ENCODE measurements at places on chromosomes 6 and 20.

DNA sequence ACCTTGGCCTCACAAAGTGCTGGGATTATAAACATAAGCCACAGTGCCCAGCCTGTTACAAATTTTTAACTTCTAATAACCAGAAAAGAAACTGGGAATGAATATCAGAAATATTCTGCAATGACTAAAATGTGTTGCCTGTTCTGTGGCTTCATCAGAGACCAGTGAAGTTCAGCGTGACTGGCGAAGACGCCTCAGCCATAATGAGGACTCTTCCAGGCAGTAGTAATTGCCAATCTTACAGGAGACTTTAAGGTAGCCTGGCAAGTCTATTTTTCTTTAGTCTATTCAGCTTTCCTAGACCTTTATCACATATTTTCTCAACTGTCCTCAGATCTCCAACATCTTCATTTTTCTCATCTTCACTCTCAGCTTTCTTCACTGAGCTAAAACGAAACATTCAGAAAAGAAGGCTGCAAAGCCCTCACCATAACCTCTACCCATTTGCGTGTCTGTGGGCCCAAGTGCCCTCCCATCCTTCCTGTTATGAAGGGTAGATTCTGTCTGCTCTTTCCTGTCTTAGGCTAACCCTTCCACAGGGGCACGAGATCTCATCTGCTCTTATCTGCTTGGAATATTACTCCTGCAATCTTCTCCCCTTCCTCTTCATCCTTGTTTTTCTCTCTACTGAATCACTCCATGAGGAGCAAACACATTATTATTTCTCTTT, 42.0 kb upstream of the OLIG3 start:
- no peak for DNase-seq

DNA sequence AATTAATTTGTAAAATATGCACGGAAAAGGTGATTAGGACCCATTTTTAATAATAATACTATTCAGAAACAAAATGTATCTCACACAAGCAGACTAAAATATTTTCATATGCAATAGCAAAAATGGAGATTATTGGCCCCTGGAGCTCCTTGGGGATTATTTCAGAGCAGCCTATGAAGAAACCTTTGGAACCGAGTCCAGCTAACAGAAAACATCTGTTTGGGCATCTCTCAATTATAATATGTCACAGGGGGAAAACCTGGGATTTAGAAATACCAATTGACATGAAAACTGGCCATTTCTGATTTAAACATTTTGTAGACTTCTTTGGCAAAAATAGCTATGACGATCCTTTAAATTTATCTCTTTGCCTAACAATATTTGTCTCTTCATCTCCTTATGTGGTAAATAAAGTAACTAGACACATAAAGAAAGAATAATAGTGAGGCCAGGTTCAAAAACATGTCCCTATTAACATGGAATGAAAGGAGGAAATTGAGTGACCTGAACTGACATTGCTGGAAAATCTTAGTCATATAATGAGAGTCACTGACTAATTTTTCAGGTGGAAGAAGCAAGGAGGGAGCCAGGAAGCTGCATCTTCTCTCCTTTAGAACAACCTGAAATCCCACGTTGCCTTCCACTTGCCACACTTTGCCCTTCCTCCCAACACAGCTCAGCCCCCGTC, 199.0 kb downstream of the SOD2 start:
- DNase-seq = no peak

GRCh38 chr6:142313284-142313683, 11.5 kb downstream of the ADGRG6 start:
- DNase-seq = no peak

DNA sequence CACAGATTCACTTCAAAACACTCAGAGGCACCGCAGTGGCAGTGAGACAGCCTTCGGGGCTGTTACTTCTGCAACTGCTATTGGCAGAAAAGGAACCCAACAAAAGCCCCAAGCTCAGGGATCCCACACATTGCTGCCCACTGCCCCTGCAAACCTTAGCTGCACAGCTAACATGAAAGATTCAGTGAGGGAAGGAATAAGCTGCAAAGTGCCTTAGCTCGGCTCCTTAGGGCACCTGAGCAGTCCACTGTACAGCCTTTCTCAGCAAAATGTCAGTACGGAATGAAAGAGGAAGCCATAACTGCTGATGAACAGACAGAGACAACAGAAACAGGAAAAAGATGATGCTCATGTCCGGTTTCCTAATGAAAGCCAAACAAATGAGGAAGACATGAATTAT, 179.7 kb upstream of the SHLD1 start:
- no peak for DNase-seq

DNA sequence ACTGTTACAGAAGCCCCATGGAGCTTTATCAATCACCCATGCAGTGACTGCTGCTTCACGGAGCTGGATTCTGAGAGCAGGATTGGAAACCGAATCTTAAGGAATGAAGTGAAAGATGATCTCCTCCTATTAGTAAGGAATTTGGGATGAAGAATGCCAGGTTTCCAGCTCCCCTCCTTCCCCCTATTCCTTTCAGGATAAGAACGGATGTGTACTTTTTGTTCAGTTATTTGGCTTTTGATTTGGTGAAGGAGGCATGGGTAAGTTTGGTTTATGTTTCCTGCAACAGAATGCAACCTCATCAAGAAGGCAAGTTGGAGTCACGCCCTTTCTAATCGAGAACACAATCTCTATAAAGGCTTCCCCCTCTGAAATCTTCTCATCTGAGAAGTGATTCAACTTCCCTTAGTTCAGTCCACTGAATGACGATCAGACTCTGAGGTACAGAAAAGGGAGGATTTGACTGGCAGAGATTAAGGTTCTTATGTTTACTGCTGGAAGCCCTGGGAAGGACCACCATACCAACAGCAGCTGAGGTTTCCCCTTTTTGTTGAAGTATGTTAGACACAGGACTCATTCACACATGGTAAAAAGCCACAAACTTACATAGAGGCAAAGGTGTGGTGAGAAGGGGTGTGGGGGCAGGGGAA, 5.5 kb downstream of the ELMO2 start:
- DNase-seq = no peak

GRCh38 chr6:31718265-31718664, 3.1 kb downstream of the LY6G6D start:
- DNase-seq = no peak

DNA sequence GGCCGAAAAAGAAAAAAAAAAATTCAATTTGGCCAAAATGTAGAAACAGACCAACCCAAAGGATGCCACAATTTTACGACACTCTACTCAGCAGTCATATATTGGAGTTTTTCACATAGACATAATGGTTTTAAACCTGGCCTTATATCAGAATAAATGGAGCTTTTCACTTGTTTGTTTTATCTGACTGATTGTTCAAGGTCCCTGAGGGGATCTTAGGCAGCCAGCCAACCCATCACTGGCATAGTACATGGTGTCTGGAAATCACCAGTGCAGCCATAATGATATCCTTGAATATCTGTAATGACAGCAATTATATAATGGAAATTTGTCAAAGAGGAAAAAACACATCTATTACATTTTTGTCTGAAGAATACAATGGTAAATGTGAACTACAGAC, 96.9 kb downstream of the PRSS35 start:
- DNase-seq = peak; percentile 30

- no peak for DNase-seq
Observed at GRCh38 chr20:57007171-57007540, 259.3 kb downstream of the BMP7 start.

- DNase-seq = no peak
Observed at GRCh38 chr6:85482206-85482904, 32.5 kb downstream of the NT5E start.

GRCh38 chr6:54264581-54265272, 43.5 kb upstream of the TINAG start:
- no peak for DNase-seq

- no peak for DNase-seq
Observed at GRCh38 chr20:57369596-57369995, 18.5 kb downstream of the RAE1 start.

- no peak for DNase-seq
Observed at GRCh38 chr20:9280666-9281065, 211.8 kb downstream of the PLCB4 start.

DNA sequence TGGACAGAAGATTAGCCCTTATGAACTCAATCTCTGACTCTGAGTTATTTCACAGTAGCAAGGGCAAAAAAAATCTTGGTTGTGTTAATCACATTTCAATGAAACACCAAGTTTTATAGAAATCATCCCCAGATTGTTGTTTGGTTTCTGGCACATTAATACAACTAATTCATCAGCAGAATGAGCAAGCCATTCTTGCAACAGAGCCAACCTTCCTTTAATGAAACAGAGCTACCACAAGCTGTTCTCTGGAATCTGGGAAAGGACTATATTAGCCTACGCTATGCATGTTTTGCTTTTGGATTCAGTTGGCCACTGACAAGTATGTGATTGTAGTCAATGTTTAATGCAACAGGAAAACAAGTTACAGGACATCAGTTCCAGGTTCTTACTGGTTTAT, 13.8 kb upstream of the POPDC3 start:
- DNase-seq = no peak

- DNase-seq = no peak
Observed at GRCh38 chr20:21203088-21203656, 77.3 kb downstream of the KIZ start.

- DNase-seq = no peak
Observed at GRCh38 chr6:73131706-73132105, 93.6 kb downstream of the KHDC1L start.

DNA sequence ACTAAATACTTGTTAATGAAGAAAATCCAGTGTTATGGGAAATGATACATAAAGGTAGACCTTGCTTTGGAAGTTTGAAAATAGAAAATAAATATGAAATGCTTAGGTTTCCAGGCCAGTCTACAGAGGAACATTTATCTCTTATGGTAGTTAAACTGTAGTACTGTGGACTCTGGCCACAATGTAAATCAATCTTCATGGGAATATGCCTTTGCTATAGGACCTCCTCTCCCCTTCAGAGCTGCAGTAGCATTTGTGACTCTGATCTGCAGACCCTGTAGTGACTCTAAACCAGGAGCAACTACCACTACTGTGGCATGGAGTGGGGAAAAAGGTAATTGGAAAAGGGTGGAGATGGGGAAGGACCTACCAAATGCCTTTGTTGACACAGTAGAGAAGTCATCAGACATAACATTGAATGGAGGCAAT, 4.5 kb downstream of the HSPA1A start:
- no peak for DNase-seq

- no peak for DNase-seq
Observed at GRCh38 chr6:45415315-45415714, 37.6 kb upstream of the SUPT3H start.

DNA sequence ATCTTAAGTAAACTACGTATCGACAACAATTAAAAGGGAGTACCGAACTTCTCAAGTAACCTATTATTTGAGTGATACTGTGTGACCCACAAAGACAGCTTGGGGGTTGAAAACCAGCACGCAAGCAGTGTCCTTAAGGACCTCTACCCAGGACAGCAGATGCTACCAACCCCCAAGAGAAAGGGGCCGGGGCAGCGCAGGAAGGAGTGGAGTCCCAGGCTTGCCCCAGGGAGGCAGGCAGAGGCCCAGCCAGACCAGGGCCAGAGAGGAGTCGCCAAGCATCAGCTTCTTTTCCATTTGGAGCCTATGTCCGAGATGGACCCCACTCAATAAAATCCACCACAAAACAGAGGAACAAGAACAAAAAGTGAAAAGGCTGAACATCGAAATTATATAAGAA, 11.9 kb downstream of the DIDO1 start:
- no peak for DNase-seq

DNA sequence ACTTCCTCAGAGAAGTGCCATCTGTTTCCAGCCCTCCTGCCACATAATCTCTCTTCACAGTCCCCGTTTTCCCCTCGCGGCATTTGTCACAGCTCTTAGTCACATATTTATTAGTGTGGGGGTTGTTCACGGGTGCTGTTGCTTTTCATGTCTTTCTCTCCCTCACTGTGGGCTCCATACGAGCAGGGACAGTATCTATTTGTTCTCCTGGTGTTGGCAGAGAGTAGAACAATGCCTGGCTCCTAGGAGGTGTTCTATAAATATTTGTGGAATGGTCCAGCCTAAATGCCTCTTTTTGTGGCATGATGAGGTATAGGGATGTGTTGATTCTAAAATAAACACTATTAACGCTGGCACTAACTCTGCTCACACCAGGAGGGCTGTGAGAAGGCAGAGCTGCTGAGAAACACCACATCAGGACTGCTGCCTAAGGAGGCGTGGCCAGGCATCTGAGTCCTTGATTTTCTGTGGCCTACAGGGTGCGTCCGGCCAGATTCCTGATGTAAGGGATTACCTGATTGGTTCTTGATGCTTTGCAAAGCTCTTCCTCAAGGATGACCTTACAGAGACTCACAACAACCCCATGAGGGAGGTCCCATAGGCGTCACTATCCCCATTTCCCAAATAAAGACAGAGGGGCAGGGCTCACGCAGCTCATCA, 219.8 kb upstream of the ARID1B start:
- peak; percentile 18 for DNase-seq

GRCh38 chr6:99736302-99736701, 129.7 kb downstream of the PRDM13 start:
- no peak for DNase-seq

- DNase-seq = no peak
Observed at GRCh38 chr6:142592876-142593275, 291.1 kb downstream of the ADGRG6 start.

DNA sequence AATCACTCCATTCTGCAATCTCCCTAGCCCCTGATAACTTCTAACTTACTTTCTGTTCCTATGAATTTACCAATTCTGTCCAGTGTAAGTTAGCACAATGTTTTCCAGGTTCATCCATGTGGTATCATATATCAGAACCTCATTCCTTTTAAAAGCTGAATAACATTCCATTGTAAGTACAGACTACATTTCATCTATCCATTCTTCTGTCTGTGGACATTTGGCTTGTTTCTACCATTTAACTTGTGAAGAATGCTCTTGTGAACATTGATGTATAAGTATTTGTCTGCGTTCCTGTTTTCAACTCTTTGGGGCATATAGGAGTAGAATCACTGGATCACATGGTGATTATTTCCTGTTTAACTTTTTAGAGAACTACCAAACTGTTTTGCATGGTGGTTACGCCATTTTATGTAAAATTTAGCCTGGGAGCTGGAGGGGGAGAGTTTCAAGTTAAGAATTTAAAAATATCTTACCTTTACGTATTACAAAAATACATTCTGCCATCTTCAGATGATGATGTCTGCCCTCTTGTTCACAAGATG, 156.5 kb downstream of the BTBD3 start:
- DNase-seq = no peak

GRCh38 chr20:19749618-19750071, 8.4 kb upstream of the RIN2 start:
- no peak for DNase-seq

DNA sequence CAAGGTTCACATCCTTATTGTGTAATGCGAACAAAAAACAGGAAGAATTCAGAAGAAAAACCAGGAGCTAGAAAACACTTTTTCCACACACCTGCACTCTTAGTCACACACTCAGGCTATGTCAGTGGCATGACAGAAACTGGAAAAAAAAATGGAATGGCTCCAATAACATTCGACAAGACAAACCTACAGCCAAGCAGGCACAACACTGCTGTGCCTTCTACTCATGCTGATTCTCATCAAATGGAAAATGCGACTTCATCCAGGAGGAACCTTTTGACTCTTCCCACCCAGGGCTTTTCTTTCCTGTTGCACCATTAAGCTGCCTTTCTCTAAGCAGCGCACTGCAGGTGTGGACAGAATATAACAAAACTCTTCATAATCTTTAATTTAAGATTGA, 163.2 kb upstream of the BTBD3 start:
- no peak for DNase-seq

- DNase-seq = no peak
Observed at GRCh38 chr6:7269816-7270215, 43.2 kb downstream of the SSR1 start.

- DNase-seq = no peak
Observed at GRCh38 chr6:38982470-38982869, 66.1 kb upstream of the GLP1R start.
